ENCODE measurements at places on chromosomes 5 and 9.

DNA sequence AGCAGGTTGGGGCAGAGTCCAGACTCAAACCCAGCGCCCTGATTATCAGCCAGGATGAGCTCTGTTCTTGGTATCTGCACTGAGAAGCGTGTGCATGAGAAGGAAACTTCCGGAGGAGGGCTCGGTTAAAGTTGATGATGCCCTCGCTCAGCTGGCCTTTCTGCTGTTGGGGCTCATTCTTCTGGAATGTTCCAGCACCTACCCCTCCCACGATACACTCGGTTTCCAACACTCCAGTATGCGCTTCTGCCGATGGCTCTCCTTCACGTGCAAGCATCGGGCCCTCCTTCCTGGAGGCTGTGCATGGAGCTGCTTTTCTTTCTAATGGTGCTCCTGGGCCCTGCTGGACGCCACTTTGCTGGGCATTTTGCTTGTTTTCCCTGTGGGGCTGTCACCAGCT, 134.0 kb downstream of the RXRA start:
- DNase-seq = no peak

DNA sequence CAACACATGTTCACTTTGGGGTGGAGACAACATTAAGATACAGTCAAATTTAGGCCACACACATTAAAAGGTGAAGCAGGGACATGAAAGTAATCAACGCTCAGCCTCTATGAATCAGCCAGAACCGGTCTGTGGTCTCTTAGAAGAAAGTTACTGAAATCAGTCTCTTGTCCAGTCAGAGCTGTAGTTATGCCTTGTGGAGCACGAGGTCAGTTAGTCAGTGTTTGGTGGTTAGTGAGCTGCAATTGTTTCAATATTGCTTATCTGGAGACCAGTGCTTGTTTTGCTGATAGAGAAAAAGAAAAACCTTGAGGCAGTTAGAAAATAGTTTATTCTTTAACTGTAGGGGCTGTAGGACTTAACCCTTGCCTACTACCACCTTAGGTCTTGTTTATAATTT, 157.8 kb upstream of the RASEF start:
- no peak for DNase-seq

DNA sequence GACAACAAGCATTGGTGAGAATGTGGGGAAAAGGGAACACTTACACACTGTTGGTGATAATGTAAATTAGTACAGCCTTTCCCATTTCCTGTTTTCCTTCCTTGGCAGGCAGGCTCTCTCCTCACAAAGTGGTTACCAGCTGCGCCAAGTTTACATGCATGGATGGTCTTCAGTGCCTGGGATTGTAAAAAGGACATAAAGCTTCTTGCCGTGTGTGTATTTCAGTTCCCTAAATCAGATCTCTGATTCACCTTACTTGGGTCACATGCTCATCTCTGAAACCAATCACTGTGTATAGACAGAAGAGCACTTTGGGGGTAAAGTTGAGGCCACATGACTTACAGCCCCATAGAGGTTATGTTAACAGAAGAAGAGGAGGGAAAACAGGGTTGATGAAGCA, 92.8 kb downstream of the CAVIN4 start:
- DNase-seq = no peak

DNA sequence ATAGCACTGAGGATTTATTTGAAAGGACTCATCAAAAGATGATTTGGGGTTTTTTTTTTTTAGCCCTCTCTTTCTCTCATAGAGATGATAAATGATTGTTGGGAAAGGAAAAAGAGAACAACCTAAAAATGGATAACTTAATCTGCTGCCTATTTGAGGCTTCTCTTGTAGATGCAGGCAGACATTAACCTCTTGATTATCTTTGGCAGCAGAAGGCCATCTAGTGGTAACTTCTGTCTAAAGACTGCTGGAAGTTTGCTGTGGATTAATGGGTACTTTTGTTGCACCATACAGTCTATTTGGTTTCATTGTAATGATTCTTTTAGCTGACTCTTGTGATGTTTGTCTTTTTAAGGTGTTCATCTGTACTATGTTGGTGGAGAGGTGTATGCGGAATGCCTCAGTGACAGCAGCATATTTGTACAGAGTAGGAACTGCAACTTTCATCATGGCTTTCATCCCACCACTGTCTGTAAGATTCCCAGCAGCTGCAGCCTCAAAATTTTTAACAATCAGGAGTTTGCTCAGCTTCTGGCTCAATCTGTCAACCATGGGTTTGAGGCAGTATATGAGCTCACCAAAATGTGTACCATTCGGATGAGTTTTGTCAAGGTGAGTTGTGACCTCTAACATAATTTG, 18.8 kb downstream of the SMIM32 start:
- peak; percentile 43 for DNase-seq

DNA sequence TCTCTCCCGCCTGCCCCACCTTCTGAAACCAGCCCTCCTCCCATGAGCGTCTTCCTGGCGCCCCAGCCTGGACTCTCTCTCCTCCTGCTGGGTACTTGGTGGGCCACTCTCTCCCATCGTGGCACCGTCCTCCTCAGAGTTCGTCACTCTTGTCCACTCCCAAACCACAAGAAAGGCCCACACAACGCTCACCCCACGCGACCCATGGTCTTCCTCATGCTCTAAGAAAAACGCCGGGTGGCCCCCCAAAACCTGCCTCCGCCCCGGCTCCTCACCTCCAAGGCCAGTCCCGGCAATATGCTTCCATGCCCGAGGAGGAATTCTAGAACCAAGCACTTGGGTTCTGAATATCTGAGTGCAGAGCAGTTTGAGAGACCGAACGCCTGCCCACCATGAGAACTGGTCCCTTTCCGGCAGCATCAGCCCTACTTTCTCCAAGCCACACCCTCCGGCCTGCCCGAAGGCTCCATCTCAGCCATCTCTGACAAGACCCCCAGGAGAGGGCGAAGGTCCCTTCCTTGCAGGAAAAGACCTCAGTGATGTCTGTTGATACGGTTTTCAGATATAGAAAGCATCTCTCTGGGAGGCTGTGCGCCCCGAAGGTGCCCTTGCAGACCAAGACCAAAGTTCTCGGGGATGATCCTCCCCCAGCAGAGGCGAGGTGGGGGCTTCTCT, 15.0 kb downstream of the SLC6A3 start:
- no peak for DNase-seq

DNA sequence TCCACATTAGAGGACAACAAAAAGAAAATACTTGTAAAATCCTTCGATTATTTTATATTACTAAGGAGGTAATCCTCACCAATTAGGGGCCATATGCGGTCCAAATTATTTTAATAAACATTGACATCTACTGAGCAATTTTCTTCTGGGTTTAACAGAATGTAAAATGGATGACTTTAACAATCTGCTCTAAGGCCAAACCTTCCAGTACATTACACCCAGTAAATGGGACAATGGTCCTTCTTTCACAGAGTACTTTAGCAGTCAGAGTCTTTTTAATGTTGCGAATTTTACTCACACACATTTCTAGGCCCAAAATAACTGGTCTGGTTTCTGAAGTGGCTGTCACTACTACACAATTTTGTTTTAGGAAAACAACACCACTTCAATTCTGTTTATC, 106.9 kb downstream of the TTC39B start:
- no peak for DNase-seq

GRCh38 chr5:11525020-11525419, 379.2 kb downstream of the CTNND2 start:
- DNase-seq = no peak

DNA sequence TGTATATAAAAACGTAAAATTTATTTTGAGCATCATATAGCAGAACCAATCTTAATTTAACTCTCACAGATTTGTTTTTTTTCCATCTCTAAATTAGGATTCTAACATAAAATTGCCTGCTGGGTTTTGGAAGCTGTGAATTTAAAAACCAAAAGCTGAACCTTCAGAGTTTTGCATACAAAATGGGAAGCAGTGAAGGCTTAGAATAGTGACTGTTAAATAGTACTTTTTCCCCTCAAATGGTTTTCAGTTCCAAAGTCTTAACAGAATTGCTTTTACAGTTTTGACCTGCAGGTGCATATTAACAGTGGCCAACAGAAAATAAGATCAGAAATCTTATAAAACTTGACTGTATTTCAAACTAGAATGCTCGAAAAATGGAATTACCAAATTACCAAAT, 55.1 kb upstream of the LVRN start:
- no peak for DNase-seq

DNA sequence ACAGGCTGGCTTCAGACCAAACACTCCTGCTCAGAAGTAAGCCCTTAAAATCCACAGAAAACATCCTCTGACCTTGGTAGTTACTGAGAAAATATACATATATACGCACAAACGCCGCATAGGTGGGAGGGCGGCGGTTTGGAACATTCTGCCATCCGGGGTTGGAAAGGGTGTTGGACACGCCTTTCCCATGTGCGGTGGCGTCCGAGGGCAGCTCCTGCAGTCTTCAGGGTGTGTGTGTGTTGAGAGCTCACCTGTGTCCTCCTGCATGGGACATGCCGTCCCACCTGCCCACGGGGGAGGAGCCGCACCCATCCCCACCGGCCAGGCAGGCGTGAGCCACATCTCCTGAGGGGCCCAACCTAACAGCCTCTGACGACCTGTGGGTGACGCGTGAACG, 28.2 kb downstream of the SLC9A3 start:
- no peak for DNase-seq

- no peak for DNase-seq
Observed at GRCh38 chr5:112655513-112655912, 82.2 kb upstream of the APC start.

DNA sequence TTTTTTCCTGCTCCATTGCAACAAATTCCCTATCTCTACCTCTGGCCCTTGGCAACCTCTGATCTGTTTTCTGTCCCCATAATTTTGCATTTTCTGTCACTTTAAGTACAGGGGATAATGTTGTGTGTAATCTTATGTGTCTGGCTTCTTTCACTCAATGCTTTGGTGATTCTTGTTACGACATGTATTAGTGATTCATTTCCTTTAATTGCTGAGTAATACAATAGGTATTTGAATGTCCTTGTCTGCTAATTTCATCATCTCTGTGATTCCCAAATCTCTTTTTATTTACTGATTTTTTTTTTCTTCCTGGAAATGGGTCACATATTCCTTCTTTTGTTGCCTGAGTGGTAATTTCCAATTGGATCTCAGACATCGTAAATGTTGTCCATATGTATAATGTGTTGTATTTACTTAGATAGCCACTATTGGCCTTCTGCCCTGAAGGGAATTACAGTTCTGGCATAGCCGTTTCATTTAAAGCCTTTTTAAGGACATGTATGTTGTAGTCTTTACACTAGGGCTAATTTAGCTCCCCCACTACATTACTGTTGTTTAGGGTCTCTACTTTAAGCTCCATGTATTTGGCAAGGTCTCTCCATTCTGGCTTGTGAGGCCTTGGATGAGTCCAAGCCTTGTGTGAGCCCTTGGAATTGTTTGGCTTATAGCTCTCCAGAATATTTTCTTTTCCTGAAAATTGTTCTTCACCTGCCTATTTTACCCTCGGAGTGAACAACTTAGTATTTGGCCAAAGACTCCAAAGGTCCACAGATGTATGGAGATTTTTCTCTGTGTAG, 683.8 kb downstream of the LRRC70 start:
- DNase-seq = no peak

DNA sequence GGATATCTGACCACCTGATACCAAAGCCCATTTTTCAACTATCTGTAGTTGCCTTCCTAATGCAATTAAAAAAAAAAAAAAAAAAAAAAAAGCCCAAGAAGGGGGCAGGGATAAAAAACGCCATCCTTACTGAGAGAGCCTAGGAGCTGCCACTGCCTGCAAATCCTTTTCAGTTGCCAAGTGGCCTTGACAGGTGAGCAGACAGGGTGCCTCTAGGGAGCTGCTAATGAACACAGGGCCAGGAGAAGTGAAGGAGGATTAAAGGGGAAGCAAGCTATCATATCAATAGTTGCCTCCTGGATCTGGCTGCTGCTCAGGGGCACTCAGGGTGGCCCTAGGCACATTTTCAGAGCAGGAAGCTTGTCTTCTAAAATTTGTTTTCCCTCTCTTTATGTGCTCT, 547.4 kb downstream of the TLE1 start:
- no peak for DNase-seq

GRCh38 chr9:87853302-87853701, 29.4 kb upstream of the SPATA31E1 start:
- no peak for DNase-seq

DNA sequence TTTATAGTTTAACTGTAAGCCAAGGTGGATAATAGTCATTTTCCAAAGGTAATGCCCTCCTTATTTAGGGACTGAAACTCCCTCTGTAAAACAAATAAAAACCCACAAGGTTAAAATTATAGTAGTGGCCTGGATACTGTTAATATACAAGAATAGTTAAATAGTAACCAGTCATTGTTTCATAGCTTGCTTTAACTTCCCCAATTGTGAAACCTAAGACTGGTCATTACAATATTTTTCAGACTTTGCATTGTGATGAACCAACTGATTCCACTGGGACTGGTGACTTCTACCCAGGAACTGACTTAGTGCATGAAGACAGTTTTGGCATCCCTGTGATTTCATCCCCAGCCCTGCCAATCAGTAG, 162.6 kb downstream of the SMC2 start:
- no peak for DNase-seq

DNA sequence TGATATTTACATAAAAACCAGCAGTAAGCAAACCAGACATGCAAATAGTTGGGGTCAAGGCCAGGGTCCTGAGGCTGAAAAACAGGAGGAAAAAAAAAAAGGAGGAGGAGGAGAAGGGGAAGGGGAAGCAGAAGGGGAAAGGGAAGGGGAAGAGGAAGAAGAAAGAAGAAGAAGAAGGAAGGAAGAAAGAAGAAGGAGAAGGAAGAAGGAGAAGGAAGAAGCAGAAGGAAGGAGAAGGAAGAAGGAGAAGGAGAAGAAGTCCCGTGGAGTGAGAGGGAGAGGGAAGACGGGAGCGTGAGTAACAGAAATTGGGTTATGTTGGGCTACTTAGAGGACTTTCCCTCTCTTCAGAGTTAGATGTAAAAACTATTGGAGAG, 24.6 kb upstream of the NSG2 start:
- DNase-seq = no peak

DNA sequence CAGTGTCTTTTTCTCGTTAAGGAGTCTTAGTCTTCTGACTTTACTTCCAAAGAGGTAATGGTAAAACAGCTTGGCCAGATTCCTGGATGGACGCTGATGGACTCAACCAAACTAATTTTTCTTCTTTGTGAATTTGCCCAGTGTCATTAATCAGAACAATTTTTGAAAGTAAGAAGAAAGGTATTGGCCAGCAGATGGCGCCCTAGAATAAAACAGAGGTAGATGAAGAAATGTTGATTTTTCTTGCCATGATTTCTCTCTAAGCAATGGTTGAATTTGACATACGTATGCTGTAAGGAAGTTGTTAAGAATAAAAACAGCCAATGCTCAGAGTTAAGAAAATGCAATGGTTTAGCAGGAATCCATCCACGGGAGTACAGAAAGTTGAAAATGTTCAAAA, 500.0 kb downstream of the DIRAS2 start:
- peak; percentile 36 for DNase-seq

DNA sequence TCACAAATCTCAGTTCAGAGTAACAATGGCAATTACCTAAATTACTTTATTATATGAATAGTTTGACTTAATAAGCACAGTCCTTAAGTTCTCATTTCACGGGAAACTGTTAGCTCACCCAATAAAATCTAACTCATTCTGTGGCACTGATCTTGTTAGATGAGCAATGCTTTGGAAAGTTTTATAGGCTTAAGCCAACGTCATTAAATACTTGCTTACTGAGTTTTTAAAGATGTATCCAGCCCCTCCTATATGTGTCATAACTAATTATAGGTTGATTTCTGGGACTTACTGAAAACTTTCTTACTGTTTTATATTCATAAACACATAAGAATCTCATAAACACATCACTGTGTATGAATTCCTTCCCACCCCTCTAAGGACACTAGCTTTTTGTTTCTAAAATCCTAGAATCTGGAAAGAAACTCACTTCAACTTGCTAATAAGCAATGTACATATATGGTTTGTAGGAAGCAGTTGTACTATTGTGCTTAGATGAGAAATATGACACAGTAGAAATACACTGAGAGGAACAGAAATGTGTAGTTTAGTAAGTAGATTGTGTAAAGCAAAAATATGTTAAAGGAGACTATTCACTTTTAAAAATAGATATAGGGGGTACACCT, 14.1 kb upstream of the MARCOL start:
- DNase-seq = no peak
